ENCODE measurements at places on chromosomes 5 and 9.

GRCh38 chr9:102497709-102498108, 497.4 kb upstream of the CYLC2 start:
- DNase-seq, result no peak

DNA sequence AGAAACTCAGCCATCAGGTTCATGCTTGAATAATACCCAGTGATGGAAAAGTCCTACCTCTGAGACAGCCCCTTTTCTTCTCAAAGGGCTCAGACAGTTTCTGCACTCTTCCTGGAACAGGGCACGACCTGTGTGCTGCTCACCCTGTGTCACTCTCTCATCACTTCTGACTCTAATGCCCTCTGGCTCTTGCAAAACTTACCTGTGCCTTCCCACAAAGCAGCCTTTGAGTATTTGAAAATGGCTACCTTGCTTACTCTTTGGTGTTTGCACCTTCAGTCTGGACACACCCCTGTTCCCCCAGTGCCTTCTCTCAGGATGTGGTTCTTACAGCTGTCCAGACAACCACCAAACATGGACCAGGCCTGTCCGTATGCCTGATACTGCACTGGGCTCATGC, 171.4 kb downstream of the GRIA1 start:
- DNase-seq, result no peak

- DNase-seq, result no peak
Measured at GRCh38 chr5:108101130-108101529, 280.8 kb downstream of the FBXL17 start.

- DNase-seq, result no peak
Measured at GRCh38 chr5:57491369-57491965, 8.9 kb upstream of the ACTBL2 start.

DNA sequence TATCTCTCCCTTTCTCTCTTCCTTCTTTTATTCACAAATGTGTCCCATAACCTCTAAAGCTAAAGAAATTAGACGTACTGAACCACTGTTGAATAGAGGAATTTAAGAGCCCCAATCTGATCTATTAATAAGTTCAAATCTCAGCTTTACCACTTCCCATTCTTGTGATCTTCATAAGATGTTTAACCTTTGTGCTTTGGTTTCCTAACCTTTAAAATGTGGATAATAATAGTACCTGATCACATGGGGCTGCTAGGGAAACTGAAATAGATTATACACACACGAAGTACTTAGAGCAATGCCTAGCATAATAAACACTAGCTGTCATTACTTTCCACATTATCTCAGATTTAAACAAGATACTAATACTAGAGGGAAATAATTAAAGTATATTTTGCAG, 324.3 kb upstream of the SEMA6A start:
- no peak for DNase-seq

DNA sequence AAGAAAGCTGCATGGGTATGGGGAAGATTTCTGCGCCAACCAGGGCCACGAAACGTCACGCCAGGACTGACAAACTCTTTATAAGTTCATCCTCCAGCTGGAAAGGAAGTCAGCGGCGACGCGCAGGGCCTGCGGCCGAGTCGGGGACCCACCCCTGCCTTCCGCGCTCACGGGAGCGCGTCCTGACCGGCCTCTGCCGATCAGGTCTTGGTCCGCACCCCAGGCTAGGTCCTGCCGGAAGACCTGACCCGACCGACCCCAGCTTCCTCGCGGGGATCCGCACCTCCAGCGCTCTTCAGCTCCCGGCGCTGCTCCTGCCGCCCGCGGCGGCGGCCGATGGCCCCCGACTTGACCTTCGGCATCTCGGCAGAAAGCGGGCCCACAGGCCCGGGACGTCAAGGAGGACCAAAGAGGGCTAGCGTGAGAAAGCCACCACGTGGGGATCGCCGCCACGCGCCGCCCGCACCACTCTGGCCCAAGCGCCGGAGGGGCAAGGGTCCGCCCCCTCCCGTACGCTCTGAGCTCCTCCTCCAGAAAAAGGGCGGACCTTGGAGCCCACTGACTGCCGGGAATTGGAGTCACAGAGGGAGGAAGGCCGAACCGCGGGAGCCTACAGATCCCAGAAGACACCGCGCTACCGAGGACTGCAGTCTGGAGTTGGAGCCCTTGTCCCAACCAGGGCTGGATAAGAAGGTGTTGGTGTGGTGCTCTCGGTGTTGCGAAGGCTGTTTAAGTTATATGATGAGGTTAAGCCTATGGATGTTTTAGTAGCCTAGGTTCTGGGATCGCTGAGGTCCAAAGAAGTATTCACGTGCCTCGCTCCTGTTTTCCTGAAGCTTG, at the start of gene DIMT1:
Gene DIMT1, minus strand, starts transcription at position 495 of the 840 bp plus-strand sequence. Its CDS starts 133 bp downstream, at position 362.
- peak; percentile 97 for DNase-seq

GRCh38 chr5:54257366-54258118, 52.8 kb downstream of the ARL15 start:
- no peak for DNase-seq

- DNase-seq, result no peak
Measured at GRCh38 chr5:96633820-96634219, 28.4 kb upstream of the CAST start.

GRCh38 chr5:10808347-10809226, 47.6 kb upstream of the DAP start:
- DNase-seq, result no peak

DNA sequence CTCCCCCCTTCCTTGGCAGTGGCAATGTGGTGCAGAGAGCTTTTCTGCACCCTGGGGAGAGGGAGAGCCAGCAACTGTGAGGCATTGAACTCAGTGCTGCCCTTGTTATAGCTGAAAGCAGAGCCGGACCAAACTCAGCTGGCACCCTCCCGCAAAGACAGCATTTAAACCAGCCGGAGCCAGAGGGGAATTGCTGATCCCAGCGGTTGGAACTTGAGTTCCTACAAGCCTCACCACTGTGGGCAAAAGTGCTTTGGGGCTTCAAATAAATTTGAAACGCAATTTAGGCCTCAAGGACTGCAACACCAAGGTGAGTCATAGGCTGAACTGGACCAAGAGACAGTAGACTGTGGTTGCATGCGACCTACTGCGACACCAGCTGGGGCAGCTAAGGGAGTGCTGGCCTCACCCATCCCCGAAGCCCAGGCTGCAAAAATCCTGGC, 207.6 kb upstream of the CDKN2B start:
- DNase-seq, result no peak

- DNase-seq, result no peak
Measured at GRCh38 chr5:57315941-57316340, 142.1 kb downstream of the GPBP1 start.

All from activated CD4-positive, alpha-beta memory T cell treated with anti-CD3 and anti-CD28 coated beads for 36 hours (primary cell).